ENCODE measurements at places on chromosomes 13 and 19.

- no peak for DNase-seq
Measured at GRCh38 chr13:31089649-31090048, 72.1 kb downstream of the HSPH1 start.

GRCh38 chr19:56404705-56405056 is 549 bp downstream of the ZNF583 start:
- no peak for DNase-seq

DNA sequence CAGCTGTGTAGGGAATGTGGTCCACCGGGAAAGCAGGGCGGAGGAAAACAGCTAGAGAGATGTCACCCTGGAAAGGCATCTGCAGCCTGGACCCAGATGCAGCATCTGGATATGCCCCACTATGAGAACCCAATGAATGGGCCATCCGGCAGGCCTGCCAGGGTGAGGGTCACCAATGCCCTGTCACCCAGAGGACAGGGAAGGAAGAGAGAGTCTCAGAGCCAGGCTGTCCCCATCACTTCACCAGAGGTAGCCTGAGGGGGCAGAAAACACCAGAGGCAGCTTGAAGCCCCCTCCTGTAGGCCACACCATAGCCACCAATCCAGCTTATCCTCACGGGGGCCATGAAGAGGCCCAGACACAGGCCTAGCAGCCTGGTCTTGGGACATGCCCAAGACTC is 118.8 kb downstream of the TUBA3C start:
- DNase-seq = no peak

DNA sequence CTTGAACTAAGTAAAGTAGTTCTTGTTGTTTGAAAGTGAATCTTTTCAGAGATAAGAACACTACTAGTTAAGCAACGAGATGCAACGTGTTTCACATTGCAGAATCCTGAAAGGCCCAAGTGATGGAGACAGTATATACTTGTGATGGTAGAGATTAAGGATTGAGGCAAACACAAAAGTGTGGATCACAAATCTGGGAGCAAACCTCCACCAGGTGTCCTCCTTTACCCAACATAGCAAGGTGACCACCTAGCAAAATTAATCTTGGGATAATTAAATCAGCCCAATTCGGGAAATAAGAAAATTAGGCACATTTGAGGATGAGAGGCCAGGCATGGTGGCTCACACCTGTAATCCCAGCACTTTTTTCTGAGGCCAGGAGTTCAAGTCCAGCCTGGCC is 563.9 kb downstream of the DACH1 start:
- no peak for DNase-seq

DNA sequence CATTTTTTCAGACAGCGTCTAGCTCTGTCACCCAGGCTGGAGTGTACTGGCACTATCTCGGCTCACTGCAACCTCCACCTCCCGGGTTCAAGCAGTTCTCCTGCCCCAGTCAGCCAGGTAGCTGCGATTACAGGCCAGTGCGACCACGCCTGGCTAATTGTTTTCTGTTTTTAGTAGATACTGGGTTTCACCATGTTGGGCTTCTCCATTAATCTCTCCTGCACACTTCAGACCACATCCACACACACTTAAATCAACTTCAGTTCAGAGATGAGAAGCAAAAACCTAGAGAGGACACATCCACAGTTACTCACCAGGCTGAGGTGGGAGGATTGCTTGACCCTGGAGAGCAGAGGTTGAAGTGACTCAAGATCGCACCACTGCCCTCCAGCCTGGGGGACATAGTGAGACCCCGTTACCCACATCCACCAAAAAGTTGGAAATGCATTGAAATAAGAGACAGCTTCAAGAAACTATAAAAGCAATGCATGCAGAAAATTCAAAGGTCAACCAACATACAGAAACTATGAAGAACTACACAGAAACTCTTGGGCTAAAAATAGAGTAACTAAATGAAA is 42.3 kb downstream of the ZNF611 start:
- no peak for DNase-seq

DNA sequence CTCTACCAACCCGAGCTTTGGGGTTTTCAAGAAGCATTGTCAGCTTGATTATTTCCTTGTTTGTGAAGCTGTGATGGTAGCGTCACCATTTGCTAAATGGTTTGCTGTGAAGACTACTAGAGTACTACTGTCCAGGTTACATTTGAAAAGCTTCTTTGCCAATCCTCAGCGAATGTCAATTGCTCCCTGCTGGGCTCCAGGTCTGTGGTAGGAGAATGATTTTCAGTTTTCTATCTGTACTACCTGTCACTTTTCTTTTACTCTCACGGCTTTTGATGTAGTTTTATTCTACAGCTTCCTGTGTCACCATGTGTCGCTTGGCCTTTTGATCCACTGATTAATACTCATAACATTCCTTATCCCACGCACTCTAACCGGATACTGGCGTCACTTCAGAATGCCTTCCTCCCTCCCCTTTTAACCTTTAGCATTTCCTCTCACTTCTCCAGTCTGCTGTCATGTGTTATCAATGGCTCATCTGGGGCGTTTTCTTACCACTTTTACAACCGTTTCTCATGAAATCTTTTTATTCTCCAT is 7.5 kb upstream of the GPR183 start:
- DNase-seq = peak; percentile 86

GRCh38 chr13:40292108-40292507 is 374.3 kb downstream of the FOXO1 start:
- no peak for DNase-seq

DNA sequence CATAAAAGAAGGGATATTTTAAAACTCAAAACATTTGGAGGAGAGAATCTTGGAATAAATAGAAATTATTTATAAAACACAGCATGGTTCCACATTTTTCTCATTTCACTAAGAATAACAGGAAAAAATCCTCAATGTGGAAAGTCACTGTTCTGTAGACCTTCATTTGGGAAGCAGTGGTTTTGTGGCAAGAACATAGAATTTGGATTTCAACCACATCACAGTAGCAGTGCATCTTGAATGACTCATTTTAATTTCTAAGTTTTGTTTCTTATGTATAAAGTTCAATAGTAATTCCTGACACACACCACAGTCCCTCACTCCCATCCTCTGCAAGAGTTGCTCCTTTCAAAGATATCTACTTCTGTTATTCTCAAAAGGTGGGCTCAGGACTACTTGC is 264.0 kb downstream of the ENOX1 start:
- DNase-seq = peak; percentile 6

DNA sequence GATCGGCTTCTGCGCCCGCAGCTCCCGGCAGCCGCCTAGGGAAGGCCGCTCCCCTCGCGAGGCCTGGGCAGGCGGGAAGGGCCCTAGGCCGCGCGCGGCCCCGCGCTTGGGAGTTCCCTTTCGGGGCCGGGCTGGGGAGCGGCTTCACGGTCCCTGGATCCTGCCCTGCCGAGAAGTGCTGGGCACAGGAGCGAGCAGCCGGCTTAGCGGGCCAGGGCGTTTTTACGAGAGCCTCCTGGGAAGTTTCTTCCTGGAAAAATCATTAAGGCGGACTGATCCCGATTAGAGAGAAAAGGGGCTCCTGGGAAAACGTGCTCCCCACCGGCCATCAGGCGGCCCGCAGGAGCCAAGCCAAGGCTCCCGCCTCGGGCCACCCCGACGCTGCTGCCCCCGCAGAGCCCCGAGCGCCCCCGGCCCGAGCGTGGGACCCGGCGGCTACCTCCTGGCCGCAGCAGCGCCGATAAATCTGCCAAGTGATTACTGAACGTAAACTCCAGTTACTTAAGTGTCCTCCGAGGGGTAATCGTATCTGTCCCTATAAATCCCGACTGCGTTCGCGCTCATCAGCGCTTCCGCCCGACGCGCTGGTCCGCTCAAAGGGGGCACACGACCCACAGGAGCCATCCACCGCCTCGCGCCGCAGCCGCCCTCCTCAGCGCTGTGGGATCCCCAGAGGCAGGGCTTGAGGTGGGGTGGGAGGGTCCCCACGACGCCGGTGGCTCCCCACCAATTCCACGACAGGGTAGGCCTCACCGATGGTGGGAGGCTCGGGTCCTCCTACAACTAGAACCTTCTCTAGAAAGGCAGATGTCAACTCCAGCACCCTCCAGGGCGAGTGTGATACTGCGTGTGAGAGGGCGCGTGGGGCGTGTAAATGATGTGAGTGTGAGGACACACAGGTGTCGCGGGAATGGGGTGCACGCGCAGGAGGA is 2.8 kb downstream of the ZIC5 start:
- no peak for DNase-seq

DNA sequence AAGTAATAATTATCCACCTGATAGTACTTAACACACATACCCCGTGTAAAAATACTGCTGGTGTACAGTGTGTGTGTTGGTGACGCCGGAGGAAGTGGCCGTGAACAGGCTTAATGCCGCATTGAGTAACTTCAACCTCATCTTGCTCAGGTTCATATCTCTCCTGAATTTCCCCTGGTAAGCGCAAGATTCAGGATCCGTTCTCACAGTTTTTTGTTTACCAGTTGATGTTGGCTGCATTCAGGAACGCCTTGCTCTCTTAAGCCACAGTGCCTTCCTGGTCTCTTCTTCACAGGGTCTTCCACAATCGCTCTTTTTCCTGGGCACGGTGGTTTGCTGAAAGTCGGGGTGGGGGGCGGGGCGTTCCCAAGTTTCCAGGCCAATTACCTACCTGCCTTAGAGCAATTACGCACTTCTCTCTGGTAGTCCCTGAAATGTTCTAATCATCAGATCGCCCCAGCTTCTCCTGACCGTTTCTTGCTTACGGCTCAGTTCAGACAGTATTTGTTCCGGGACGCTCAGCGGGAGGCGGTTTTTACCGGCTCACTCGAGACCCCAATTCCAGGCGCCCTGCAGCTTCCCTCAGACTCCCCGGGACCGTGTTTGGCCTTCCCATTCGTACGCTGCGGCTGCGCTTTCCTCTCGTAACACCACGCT is 706 bp upstream of the DNAJC3 start:
- DNase-seq = no peak
